Stimulated activated CD8-positive, alpha-beta memory T cell treated with anti-CD3 and anti-CD28 coated beads, Interleukin-15, amount 100 ng/mL, for 24 hours (primary cell): ENCODE measurements at places on chromosomes 2 and 18.

- DNase-seq, result no peak
These were observed 209.2 kb downstream of the ICOS start for GRCh38 chr2:204145791-204146190.

- DNase-seq, result no peak
These were observed 53.7 kb downstream of the EMX1 start for GRCh38 chr2:72971036-72971435.

- no peak for DNase-seq
These were observed 40.7 kb upstream of the TMEM131 start for GRCh38 chr2:98036349-98037000.

DNA sequence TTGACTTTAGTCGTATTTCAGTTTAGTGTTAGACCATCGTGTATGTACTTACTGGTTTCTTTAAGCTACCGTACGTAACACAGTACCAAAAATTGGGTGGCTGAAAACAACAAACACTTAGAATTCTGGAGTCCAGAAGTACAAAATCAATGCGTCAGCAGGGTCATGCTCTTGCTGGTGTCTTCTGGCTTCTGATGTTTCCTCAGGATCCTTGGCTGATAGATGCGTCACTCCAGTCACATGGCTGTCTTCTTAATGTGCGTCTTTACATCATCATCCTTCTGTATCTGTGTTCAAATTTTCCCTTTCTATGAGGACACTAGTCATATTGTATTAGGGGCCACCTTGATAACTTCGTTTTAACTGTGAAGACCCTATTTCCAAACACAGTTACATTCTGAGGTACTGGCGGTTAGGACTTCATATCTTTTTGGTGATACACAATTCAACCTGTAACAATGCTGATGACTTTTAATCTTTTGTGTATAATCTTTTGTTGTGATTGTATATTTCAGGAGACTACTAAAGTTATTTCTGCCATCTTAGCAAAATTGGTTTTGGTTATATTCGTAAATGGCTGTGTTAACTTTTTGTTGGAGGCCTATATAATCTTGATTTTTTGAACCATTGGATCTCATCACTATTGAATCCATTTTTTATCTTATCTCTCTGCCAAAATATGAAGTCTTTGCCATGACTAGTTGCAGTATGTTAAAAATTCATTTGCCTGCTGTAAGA lies 25.4 kb downstream of the ACTR3 start:
- no peak for DNase-seq

GRCh38 chr2:127645395-127646291 lies at the start of gene GPR17:
Gene GPR17, plus strand, starts transcription at chr2:127646153. Its CDS starts 4,583 bp downstream, at chr2:127650736.
- DNase-seq, result no peak
